Liver (tissue), 10 donors: ENCODE measurements at places on chromosomes 4 and X. TPM values are rescaled to one million over a fixed set of nuclear protein-coding genes. Genes with fewer than 3 reads are reported as not detected.

Gene TDO2
- total RNA-seq, result 693 TPM

Gene ETFDH
- total RNA-seq, result 40.7 TPM

Gene GPM6B
- 0.84 TPM for total RNA-seq

Gene PRR32
- total RNA-seq, result not detected

Gene GAGE12H
- not detected for total RNA-seq

Gene FGF5
- total RNA-seq, result not detected

Gene CRMP1
- total RNA-seq, result 0.08 TPM

Gene GRIPAP1
- 14.1 TPM for total RNA-seq

Gene IRS4
- not detected for total RNA-seq

Gene DSPP
- total RNA-seq, result not detected

Gene PITX2
- not detected for total RNA-seq

Gene HSD17B13
- total RNA-seq, result 20.3 TPM

Gene RASSF6
- total RNA-seq, result 0.09 TPM

Gene SPATA18
- total RNA-seq, result 0.28 TPM

Gene PACRGL
- 7.2 TPM for total RNA-seq

Gene SLC6A14
- total RNA-seq, result 0.33 TPM

Gene DDIT4L
- 0.14 TPM for total RNA-seq

Gene MRPS18C
- total RNA-seq, result 20.7 TPM

Gene SPOCK3
- 0.08 TPM for total RNA-seq

Gene ABCG2
- total RNA-seq, result 23.6 TPM

Gene SLC39A8
- total RNA-seq, result 50.5 TPM

Gene SPARCL1
- 25.8 TPM for total RNA-seq

Gene SMR3B
- not detected for total RNA-seq

Gene IQCM
- 0.08 TPM for total RNA-seq

Gene SLC4A4
- total RNA-seq, result 3.0 TPM

Gene FAM53A
- total RNA-seq, result 0.51 TPM

Gene REELD1
- total RNA-seq, result 0.08 TPM

Gene MTMR8
- total RNA-seq, result 1.3 TPM

Gene SORBS2
- total RNA-seq, result 23.3 TPM

Gene UGT2B15
- total RNA-seq, result 72.0 TPM

Gene ASB12
- not detected for total RNA-seq

Gene GLOD5
- total RNA-seq, result not detected

Gene HMX1
- total RNA-seq, result not detected

Gene PABPC1L2A
- not detected for total RNA-seq

Gene TRPC5OS
- total RNA-seq, result not detected

Gene PNMA6F
- not detected for total RNA-seq

Gene HOPX
- 0.67 TPM for total RNA-seq

Gene ASB5
- not detected for total RNA-seq

Gene TAF9B
- total RNA-seq, result 7.9 TPM

Gene SSX2
- not detected for total RNA-seq

Gene TMEM144
- 2.8 TPM for total RNA-seq

Gene MAGED4B
- 0.25 TPM for total RNA-seq

Gene DUX4
- total RNA-seq, result not detected

Gene HPGDS
- 4.9 TPM for total RNA-seq

Gene CTAG2
- not detected for total RNA-seq

Gene PCDH10
- total RNA-seq, result under 0.01 TPM

Gene TMEM31
- total RNA-seq, result not detected

Gene FHIP1A
- total RNA-seq, result 1.3 TPM

Gene TLR2
- total RNA-seq, result 6.8 TPM

Gene HERC5
- total RNA-seq, result 3.0 TPM

Gene ADH1A
- 202 TPM for total RNA-seq

Gene EVC2
- total RNA-seq, result 0.84 TPM

Gene POLN
- total RNA-seq, result 2.3 TPM

Gene SFRP2
- total RNA-seq, result 0.08 TPM

Gene FAM149A
- total RNA-seq, result 27.1 TPM

Gene TMPRSS11A
- total RNA-seq, result not detected

Gene UGT2B17
- total RNA-seq, result 1.3 TPM
